Right kidney (tissue), 9 donors: ENCODE measurements at places on chromosomes 11 and 22.

DNA sequence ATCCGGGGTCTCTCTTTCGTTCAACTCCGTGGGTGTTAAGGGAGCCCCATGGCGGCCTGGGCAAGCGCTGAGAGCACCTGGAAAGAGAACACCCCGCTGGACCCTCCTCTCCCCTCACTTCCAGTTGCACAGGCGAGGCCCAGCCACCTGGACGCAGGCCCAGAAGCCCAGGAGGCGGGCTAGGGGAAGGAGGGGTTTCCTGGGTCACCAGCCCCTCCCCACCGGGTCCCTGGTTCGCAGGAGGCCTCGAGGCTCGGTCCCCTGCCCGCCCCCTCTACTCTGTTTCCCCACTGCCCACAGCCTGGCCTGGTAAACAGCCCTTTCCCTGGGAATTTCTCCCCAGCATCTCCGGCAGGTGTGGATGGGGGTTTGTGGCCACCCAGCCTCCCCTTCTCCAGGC is 8.5 kb upstream of the NFAM1 start:
- no peak for DNase-seq

DNA sequence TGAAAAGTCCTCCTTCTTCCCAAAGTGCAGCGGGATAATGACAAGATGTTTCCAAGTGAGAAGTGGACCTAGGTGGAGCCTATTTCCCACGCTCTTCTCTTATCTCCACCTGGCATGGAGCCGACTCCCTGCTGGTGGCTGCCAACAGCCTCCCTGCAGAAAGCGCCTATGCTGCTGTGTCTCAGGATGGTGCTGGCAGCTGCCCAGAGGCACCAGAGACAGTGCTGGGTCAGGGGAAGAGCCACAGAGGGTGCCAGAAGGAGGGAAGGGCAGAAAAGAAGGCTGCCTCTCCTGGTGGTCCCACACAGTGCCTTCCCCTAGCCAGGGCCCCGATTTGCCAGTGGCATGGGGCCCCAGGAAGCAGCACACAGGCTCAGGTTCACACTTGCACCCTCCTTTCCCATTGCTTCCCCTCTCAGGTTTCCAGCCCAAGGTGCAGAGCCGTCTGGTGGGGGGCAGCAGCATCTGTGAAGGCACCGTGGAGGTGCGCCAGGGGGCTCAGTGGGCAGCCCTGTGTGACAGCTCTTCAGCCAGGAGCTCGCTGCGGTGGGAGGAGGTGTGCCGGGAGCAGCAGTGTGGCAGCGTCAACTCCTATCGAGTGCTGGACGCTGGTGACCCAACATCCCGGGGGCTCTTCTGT is 19.0 kb downstream of the CD5 start:
- DNase-seq: no peak

GRCh38 chr11:34926831-34927132 is 10.4 kb downstream of the PDHX start:
- DNase-seq: no peak

GRCh38 chr11:31871310-31872075 is 60.4 kb upstream of the PAX6 start:
- DNase-seq: no peak

DNA sequence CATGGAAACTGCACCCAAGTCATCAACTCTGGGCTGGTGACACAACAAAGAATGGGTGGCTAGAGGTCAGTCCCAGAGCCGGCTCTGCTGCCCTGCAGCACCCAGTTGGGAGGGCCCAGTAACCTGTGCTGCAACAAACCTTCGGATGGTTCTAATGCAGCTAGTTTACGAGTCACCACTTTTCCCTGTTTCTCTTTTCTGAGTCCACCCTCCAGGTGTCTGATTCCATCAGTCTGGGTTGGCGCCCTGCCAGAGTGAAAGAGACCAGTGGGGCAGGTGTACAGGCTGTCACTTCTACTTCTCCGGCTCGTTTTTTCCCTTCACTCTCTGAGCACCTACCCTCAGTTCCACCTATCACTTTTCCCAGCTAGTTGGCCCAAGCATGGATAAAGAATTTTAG is 572.9 kb downstream of the NTM start:
- no peak for DNase-seq

- no peak for DNase-seq
Measured at GRCh38 chr11:114195981-114196731, 100.0 kb upstream of the NNMT start.

- DNase-seq: no peak
Measured at GRCh38 chr22:46010207-46010867, 33.4 kb upstream of the WNT7B start.

DNA sequence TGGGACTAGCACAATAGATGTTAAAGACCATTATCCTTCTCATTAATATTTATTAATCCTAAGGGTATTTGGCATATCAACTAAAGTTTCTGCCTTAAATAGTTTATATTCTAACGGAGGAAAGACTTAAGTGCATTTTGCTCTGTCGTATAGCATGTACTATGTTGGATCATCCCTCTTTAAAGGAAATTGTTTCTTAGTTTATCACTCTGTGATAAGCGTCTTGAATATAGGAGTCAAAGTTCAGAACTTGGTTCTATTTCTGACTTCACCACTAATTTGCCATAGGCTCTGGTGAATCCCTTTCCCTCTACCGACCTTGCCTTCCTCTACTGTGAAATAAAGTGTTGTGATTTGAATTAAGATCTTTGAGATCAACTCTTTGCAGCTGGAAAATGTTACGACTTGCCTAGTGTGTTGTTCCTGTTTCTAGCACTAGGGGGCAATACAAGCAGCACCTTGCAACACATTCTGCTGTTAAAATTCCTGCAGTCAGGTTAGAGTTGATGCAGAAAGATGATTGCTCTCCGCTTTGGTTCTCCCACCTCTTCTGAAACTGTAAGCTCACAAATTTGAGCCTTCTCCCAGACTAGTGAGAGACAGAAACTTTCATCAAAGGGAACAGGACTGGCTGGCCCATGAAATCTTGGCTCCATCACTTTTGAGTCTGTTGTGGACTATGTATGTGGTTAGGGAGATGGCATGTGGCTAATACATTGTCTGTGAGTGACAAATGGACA is 27.8 kb upstream of the ZNRF3 start:
- DNase-seq: peak; percentile 56

DNA sequence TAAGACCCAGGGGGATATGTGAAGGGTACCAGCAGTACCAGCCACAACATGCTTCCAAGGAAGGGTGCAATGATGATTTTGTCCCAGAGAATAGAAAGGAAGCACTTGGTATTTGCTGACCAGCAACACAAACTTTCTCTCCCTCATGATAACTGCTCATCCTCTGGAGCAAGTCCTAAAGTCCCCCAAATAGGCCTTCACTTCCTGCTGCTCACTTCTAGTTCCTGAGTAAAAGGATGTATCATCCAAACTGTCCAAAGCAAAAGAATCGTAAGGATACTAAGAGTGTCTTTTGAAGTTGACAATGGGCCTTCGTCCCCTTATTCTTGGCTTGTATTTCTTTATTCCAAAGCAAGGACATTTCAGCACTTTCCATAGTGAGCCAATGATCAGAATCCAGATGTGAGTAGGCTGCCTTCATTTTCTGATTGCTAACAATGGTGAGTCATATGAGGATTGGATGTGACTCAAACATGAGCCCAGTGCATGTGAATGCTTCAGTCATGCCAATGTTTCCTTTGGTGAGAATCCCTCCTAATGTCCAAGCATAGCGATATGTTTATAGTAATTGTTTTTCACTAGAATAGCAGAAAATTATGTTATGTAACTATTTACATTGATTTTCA is 243.4 kb upstream of the POU2AF2 start:
- DNase-seq: no peak

- no peak for DNase-seq
Measured at GRCh38 chr11:44629732-44630345, 64.4 kb downstream of the CD82 start.

GRCh38 chr11:279966-280705 is 1.9 kb downstream of the NLRP6 start:
- peak; percentile 77 for DNase-seq

- DNase-seq: peak; percentile 21
Measured at GRCh38 chr11:61392981-61393595, 701 bp downstream of the TMEM216 start.

DNA sequence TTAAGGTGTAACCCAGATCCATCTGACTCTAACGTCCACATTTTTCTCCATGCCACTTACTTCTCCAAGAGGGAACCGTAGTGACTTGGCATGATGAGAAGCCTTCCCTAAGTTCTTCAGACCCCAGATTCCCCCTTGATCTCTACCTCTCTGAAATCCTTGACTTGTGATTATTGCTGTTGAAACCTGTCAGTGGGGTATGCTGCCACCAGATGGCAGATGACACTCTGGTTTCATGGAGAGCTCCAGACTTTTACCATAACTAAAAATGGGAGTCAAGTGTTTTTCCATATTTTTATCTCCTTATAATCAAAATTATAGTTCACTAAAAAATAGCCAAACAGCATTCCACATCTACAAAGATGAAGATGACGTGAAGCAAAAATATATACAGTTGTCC is 504.2 kb downstream of the SOX6 start:
- DNase-seq: no peak

DNA sequence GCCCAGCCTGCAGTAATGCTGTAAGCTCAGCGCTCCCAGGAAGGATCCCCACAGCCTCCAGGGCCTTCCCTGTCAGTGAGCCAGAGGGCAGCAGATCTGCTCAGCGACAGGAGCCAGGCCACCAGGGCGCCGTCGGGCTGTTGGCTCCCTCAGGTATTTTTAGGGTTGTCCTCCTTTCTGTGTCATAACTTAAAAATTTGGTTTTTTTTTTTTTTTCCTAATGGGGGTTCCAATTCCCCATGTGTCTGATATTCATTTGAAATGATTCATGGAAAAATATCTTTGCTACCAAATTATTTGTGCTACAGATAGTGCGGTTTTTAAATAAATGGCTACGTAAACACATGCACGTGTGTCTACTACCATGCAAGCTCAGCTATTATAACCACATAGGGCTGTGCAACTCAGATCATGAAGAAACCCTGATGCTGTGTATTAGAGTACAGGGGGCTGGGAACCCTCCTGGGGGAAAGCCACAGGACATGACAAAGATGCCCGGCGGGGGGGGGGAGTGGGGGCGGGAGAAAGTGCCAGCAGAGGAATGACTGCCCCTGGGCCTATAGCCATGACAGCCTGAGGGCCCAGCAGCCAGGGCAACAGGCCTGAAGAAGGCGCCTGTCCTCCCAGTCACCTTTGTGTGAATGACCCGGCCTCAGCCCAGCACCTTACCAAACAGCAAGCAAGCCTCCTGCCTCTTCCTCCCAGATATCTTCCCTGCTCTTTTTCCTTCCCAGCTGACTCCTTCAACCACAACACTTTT is 89.3 kb downstream of the NAT10 start:
- DNase-seq: no peak

GRCh38 chr11:39442177-39442576 is 2017.3 kb downstream of the LRRC4C start:
- DNase-seq: no peak

GRCh38 chr11:119100246-119100970 is 1.2 kb downstream of the DPAGT1 start:
- DNase-seq: no peak

DNA sequence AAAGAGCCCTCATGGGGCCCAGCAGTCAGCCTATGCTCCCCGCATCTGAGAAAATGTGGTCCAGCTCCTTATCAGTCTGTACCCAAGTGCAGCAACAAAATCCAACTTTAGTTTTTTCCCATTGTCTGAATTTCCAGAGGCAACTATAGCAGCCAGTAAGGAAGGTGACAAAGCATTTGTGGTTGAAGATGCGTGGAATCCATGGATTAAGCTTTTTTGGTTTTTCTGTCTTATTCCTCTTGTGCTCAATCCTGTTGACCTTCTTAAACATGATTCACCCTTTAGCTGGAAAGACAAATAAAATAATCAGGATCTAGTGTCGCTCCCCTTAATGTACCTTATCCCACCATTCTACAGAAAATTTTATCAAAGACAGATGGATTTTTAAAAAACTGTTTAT is 14.3 kb downstream of the GDPD4 start:
- no peak for DNase-seq

- DNase-seq: no peak
Measured at GRCh38 chr11:108654994-108655631, 9.8 kb upstream of the DDX10 start.

- DNase-seq: no peak
Measured at GRCh38 chr11:92002568-92002967, 222.1 kb upstream of the FAT3 start.

GRCh38 chr11:57191311-57192219 is 9.8 kb downstream of the LRRC55 start:
- DNase-seq: no peak

- no peak for DNase-seq
Measured at GRCh38 chr11:114615448-114616361, 20.1 kb upstream of the NXPE4 start.

DNA sequence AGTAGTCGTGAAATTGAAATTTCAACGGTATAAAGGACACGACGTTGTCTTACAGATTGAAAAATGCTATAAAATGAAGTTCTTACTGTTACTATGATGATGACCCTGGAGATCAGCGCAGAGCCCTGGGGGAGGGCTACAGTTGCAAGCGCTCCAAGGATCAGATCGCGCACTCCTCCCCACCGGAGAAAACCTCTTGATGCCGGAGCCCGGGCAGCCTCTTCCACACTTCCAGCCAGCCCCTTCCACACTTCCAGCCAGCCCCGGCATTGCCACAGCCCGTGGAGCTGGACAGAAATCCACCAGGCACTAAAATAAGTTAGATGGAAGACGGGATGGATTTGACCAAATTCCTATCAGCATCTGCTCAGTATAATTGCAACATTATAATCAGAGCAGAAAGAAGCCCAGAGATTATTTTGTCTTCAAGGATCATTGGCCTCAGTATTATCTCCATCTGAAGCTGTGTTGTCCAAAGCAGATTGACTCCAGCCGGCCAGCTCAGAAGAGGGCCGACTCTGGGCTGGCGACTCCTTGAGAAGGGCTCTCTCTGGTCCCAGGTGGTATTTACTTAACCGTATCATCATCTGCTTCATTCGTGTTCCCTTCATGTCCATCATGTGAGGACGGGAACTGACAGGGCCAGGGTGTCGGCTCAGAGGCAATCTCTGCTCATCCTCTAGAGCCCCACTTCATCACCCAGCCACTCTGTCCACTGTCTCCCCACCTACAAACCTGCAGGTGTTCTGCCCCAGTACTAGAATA is 777 bp upstream of the MICAL3 start:
- DNase-seq: no peak

DNA sequence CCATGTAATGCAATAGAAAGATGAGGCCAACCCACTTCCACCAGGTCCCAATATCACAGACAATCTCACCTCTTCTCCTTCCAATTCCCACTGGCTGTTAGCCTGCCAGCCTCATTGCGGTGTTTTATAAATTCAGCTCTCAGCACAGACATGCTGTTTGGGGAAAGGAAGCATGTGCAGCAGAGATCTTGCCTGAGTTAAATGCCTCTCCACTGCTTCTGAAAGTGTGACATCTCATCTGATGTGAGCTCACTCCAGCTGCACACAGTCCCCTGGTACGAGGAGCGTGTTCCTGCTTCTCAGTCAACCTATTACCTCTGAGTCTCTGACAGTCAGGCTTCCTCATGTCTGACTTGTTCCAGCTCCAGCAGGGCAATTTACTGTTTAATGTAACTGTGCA is 122.7 kb upstream of the GUCY1A2 start:
- DNase-seq: no peak

GRCh38 chr11:96144553-96144952 is 198.4 kb downstream of the MAML2 start:
- no peak for DNase-seq

GRCh38 chr11:44811841-44812448 is 85.2 kb downstream of the TSPAN18 start:
- no peak for DNase-seq

GRCh38 chr22:37273126-37273845 is 9.0 kb upstream of the CYTH4 start:
- DNase-seq: no peak

- no peak for DNase-seq
Measured at GRCh38 chr11:27468209-27468994, 4.2 kb downstream of the LGR4 start.
